ENCODE measurements at places on chromosomes 11 and 22.
A peak's percentile ranks its signal among the peaks of the same experiment; 100 is the strongest.

DNA sequence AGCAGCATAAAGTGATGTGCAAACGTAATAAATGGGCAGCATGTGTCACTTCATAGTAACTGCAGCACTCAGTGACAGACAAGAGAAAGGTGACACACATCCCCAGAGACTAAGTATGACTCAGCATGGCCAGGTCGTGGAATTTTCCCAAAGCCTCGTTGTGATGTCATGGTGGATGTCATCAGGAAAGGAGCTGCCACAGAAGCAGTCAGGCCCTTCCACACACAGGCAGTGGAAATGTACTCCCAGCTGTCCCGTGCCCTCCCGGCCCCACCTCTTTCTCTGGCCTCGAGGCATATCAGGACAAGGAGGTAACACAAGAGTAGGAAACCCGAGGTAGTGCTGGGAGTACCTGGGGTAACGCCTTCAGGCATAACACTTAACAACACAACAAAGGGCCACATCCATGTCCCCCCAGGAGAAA is 8.1 kb downstream of the PC start:
- no peak for DNase-seq

GRCh38 chr11:118928101-118928869 is 2.6 kb upstream of the BCL9L start:
- DNase-seq = peak; percentile 82

DNA sequence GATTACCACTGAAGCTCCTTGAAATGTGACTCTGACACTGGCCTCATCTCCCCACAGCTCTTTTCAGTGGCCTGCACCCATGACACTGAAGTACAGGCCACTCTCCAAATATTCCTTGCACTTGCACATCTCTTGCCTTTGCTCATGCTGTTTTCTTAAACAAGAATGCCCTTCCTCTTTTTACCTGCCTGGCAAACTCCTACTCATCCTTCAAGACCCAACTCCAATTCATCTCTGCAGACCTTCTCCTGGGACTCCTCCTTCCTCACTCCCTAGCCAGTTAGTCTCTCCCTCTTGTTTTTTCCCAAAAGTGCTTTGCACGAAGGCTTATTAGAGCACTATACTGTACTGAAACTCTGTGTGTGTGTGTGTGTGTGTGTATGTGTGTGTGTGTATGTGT is 2.6 kb downstream of the KCNE3 start:
- DNase-seq = no peak

DNA sequence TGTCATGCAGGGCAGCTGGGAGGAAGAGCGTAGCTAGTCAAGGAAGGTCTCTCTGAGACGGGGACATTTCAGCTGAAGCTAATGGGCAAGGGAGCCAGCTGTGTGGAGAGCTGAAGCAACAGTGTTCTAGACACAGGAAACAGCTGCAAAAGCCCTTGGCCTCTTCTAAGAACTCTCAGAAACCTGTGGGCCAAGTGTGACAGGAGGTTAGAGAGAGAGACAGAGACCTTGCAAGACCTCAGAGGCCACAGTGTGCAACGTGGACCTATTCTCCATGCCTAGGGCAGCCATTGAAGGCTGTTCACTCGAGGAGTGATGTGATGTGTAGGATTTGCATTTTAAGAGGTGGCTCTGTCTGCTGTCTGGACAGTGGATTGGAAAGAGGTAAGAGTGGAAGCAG is 48.7 kb upstream of the TNRC6B start:
- peak; percentile 25 for DNase-seq

- DNase-seq = no peak
Observed at GRCh38 chr11:108115500-108116140, 5.7 kb upstream of the ACAT1 start.

GRCh38 chr22:20175597-20175900 is 24.7 kb upstream of the CCDC188 start:
- no peak for DNase-seq

DNA sequence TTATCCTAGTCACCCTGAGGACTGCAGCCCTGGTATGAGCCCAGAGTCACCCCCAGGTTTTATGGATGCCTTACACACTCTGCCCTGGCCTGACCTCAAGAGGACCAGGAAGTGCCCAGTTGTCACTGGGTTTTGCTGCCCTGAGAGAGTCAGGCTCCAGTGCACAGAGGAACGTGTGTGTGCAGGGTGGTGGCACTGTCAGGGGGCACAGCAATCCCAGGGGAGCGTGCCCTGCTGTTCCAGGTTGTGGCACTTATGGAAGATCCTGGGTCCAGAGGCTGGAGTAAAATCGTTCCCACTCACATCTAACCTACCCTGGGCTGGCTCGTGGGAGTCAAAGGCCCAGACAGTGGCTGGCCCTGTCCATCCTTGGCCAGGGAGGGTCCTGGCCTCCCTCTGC is 7.6 kb downstream of the APOBEC3A start:
- DNase-seq = no peak

DNA sequence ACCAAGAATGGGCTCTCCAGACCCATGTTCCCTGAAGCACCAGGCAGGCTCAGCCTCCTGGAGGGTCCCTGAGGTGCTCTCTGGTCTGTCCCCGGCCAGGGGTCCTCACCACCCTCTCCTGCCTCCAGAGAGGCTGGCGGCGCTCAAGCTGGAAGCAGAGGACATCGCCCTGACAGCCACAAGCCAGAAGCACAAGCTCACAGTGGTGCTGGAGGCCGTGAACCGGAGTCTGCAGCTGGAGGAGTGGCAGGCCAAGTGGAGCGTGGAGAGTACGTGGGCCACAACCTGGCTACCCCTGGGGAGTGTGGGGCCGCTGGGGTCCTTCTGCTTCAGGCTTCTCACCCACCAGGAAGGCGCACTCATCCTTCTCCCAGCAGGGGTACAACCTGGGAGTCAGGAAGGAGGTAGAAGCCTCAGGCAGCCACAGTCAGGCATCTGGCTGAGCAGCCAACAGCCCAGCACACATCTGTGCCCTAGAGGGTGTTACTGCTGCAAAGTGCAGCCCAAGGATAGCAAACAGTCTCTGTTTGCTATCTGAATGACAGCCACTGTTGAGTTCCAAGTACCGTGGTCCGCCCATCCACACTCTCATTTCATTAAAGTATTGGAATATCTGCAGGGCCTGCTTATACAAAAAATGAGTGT is 8.4 kb downstream of the PARVG start:
- DNase-seq = no peak

DNA sequence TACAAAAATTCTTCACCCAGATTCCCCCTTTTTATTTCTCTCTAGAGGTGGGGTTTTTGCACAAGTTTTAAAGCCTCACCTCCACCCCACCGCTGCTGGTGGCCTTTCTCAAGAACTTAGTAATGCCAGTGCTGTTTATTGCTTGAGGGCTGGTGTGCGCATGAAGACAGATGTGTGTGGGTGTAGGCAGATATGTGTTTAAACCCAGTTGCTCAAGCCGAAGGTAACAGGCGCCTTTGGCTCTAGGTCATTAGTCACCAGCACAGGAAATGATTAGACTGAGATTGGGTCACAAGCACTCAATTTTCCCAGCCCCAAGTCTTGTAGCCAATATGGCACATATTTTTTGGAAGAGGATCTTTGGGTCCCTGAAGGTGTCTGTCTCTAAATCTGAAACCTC is 2.7 kb upstream of the CLMP start:
- DNase-seq = no peak

DNA sequence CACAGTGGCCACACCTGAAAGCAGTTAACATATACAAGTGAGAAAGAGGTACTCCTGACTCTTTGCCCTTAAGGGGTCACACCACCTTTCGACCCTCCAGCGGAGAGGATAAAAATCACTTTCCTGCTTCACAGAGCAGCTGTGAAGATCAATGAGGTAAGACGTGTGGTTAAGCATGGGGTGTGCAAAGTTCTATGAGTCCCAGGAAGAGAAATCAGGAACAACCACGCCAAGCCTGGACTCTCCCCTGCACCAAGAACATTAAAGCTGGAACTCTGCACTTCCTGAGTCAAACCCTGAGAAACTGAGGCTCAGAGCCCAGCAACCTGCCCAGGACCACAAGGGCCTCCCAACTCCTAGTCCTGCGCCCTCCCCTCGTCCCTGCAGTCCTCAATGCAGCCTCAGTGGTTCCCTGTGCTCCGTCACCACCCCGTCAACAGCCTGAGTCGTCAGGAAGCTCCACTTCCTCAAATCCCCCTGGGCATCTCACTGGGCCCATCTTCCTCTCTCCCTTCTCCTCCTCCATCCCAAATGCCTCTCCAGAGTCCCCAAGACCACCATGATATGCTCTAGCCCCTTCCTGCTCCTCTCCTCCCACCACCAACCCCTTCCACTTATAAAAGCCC is 17.7 kb downstream of the TNKS1BP1 start:
- no peak for DNase-seq

GRCh38 chr11:57903441-57904123 is 120.1 kb upstream of the OR9Q1 start:
- DNase-seq = no peak

DNA sequence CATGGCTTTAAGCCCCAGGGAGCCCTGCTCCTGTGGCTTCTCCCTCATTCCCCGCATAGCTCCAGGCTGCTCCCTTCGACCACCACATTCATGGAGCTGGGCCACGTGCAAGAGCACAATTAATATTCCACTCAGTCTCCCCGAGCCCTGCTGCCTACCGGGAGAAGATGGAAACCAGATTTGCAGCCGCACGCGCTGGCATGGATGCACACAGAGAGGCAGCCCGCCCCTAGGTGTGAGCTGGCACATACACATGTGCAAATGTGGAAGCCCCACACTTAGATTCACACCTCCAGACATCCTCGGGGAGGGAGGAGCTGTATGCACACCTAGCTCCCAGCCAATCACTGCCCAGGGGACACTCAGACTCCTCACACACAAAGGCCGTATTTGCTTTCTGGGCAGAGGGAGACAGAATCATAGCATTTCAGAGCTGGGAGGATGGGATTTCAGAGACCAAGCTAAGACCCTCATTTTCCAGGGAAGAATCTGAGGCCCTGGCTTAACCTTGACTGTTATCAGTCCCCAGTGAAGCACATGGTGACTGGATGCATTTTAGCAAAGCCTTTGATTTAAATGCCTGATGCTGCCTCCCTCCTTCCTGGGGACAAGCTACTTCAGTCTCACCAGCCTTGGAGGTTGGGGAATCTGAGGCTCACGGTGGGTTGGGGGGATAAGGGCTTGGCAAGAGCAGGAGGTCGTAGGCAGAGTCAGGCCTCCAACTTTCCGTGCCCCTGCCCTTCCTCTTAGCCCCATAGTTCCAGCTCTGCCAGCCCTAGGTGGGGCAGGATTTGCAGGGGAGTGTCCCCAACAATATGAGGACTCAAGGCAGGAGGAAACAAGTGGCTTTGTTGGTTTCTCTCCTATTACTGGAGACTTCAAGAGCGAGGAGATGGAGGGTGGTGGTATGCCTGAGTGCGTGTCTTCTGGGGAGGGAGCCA is 5.3 kb upstream of the CREB3L1 start:
- no peak for DNase-seq

Data from GM12864 (cell line).